Muscle of arm (tissue), 14 donors: ENCODE measurements at places on chromosomes 7 and 10.

DNA sequence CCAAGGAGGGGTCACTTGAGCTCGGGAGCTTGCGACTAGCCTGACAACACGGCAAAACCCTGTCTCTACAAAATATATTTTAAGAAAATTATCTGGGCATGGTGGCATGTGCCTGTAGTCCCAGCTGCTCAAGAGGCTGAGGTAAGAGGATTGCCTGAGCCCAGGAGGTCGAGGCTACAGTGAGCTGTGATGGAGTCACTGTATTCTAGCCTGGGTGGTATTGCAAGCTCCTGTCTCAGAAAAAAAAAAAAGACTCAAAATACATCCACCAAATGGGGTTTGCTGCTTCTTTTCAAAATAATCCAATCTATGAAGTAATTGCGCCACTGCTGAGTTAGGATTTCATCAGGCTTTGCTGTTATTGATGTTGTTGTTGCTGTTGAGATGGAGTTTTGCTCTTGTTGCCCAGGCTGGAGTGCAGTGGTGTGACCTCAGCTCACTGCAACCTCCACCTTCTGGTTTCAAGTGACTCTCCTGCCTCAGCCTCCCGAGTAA, 11.1 kb upstream of the VIM start:
- no peak for DNase-seq

GRCh38 chr10:71244431-71245419, 32.4 kb downstream of the UNC5B start:
- peak; percentile 89 for DNase-seq

GRCh38 chr7:30433082-30433481, 45.5 kb downstream of the NOD1 start:
- DNase-seq: peak; percentile 66

DNA sequence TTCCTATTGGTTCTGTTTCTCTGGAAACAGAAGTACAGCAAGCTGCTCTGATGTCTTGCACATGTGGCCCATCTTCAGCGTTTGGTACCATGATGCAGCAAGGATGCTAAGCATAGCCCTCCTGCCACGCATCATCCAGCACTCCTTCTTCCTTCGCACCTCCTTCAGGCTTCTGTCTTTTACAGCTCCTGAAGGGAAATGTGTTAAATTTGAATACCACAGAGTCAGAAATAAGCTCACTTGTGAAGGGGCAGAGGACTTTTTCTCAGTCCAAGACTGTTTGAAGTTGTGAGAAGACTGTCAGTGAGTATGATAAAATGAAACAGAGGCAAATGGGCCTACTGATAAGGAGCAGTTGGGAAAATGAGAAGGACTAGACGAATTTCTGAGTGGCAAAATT, 20.7 kb downstream of the TSPAN13 start:
- no peak for DNase-seq

DNA sequence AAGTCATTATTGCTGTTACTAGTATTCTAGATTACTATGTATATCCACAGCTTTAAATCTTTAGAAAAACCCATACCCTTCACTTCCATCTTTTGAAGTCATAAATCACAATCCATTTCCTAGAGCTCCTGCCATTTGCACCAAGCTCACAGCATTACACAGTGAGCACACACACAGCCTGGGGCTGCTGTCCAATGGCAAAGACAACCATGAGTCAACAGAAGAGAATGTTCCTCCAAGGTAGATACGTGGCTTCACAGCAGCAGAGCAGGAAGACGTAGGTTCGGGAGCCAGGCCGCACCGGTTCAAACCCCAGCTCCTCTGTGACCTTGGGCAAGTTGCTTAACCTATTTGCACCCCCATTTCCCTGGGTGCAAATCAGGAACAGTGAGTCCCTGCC, 234.6 kb downstream of the DIP2C start:
- peak; percentile 20 for DNase-seq

DNA sequence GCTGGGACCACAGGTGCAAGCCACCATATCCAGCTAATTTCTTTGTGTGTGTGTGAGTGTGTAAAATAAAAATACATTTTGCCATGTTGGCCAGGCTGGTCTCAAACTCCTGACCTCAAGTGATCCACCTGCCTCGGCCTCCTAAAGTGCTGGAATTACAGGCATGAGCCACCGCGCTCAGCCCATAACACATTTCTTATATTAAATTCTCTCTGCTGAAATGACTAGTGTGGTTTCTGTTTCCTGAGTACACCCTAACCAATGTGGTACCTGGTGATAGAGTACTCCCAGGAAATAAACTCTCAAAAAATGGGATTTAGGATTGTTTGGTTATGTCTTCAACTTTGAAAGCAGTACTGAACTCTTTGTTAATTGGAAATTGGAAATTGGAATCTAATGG, 19.4 kb upstream of the FHIP2A start:
- no peak for DNase-seq

DNA sequence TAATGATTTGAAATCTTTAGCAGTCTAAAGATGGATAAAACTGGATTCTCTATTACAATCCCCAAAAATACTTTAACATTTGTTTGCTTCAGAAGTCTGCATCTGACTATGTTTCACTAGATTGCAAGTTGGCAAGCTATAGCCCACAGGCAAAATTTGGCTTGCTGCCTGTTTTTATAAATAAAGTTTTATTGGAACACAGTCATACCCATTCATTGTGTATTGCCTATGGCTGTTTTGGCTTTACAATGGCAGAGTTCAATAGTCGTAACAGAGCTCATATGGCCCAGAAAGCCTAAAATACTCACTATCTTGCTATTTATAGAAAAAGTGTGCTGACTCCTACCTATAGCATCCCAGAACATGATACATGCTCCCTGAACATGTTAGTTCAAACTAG, 89.0 kb upstream of the GPR141 start:
- DNase-seq: no peak

DNA sequence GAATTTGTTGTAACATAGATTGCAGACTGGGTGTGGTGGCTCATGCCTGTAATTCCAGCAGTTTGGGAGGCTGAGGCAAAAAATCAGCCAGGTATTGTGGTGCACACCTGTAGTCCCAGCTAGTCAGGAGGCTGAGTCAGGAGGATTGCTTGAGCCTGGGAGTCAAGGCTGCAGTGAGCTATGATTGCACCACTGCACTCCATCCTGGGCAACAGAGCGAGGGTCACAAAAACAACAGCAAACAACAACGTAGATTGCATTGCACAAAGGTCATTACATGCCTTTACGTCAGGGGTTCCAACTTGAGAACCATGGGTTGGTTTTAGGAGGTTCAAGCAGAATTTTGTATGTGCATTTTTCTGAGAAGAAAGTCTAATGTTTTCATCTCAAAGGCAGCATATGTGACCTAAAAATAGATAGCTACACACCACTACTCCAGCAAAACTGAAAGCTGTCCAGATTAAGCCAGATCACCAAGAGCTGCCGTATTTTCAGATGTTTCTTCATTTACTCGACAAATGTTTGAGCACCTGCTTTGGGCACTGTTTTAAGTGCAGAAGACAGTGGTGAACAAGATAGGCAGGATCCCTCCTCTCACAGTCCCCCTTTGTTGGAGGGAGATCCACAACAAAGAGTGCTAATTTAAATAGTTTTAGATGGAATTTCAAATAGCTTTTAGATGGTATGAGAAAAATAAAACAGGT, 28.3 kb upstream of the CYP26C1 start:
- DNase-seq: no peak

- DNase-seq: no peak
Observed at GRCh38 chr7:127532151-127532550, 53.2 kb downstream of the GCC1 start.

GRCh38 chr10:6279540-6280267, 77.0 kb downstream of the PFKFB3 start:
- no peak for DNase-seq

- no peak for DNase-seq
Observed at GRCh38 chr7:31971049-31971667, 99.0 kb downstream of the PDE1C start.

DNA sequence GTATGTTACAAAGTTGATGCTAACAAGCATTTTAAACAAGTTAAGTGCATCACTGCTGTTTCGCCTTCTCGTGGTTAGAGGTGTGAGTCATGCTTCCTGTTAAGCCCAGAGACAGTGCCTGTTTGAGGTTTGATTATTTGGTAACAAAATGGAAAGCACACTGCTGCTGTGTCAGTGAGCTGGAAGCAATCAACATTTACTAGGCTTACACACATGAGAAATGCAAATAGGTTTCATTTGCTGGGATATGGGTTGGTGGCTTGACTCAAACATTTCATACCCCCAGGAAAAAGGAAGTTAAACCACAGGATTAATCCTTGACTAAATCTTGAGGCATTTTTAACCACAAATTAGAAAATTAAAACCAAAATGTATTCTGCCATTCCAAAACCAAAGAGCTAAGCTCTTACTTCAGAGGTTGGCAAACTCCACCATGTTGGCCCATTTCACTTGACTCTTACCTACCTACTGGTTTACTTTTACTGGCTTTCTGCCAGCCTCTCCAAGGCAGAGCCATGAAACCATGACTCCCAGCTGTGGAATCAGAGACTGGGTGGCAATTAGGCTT, 139.2 kb downstream of the ETV1 start:
- no peak for DNase-seq

DNA sequence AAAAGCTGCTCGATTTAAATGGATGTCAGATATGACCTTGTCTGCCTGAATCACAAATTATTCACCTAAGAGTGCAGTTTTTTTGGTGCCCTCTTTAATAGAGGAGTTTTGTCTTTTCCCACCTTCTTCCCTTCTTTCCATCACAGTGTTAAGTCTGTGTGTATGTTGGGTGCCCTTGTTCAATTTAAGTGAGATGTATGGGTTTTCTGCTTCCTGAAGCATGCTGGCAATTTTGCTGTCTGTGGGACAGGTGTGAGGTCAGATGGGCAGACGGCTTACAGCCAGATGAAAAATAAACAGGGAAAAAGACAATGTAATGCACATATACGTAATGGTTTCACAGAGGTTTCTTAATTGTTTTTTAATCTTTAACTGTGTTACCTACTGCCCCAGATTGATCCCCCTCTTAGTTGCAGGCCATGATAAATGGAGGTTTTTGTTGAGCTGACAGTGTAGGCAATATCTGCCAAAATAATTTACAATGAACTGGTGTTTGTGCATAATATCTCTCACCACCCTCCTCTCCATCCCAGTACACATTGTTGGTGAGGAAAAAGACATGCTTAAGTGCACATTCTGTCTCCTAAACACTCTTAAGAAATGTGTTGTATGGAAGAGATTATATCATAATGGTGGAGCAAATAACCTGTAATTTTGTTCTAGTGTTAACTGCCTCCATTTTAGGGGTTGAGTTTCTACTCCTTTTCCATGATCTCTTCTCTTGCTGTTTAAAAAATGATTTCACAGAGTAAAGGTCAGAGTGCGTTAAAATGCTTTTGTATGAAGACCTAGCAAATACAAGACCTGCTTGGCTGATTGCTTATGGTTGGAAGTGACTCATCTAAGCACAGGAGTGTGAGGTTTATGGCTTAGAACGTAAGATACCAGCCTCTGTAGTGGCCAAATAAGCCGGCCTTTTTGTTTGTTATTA, 123.9 kb downstream of the LRRC4 start:
- no peak for DNase-seq

DNA sequence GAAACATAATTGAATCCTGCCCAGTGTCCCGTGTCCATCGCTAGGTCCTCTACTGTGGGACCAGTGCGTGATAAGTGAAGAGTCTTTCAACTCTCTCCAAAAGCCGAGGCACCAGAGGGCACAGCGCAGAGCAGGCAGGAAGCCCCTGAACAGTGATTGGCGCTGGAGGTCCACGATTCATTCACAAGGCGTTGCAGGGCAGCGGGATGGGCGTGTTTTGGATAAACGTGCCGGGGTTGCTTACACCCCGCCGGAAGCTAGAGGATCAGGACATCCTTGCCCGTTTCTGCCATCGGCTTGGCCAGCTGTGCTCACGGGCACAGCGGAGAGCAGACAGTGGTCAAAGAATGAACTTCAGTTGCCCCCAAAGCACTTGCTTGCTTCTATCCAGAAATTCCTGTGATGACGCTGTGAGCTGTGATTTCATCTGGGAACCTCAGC, 86.0 kb upstream of the PFKP start:
- no peak for DNase-seq

DNA sequence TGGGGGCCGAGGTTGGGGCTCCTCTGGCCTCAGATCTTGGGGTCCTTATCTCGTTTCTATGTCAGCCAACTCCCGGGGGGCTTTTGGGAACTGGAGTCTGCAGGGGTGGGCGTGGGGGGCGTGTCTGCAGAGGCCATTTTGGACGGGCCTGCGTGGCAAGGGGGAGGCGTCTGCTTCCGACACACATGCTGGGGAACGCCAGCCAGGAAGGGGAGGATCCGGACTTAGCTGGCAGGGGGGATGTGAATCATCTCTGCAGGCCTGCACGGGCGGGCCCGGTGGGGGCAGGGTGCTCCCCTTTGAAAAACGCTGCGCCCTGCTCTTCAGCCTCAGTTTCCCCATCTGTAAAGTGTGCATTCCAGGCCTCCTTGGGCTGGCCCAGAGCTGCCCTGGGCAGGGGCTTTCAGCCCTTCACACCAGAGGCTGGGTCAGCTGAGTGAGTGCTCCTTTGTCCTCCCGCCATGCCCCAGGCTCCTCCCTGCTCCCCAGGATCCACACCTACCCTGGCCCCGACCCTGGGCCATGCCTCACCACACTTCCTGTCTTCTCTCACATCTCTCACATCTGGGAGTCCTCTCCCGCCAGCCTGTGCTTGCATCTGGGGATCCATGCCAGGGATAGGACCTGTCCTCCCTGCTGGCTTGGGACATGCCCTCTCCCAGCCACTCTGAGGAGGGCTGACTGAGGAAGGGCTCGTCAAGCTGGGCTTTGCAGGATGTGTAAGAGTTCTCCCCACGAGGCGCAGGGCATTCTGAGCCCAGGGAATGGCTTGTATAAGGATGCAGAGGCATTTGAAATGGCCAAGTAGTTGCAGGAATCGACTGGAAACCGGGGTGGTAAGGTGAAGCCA, 172.6 kb upstream of the TNRC18 start:
- DNase-seq: peak; percentile 95

DNA sequence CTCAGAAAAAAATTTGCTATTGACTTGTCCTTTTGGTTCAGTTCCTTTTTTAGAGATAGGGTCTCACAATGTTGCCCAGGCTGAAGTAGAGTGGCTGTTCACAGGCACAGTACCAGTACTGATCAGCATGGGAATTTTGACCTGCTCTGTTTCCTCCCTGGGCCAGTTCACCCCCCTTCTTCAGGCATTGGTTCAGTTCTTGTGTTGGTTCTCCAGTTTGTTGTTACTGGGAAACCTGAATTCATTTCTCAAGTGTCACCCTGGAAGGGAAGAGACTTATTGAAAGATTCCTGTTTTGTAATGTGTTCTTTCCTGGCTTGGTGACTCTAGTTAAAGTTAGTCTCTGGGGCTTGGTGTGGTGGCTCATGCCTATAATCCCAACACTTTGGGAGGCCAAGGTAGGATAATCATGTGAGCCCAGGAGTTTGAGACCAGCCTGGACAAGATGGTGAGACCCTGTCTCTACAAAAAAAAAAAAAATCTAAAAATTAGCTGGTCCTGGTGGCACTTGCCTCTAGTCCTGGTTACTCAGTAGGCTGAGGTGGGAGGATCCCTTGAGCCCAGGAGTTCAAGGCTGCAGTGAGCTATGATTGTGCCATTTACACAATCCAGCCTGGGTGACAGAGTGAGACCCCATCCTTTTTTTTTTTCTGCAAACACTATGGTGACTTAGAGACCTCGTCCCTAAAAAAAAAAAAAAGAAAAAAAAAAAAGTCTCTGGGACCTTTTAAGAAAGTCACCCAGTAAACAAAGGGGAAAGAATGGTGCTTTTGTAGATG, 52.7 kb downstream of the CNNM2 start:
- DNase-seq: no peak

GRCh38 chr10:109914966-109915365, 8.3 kb downstream of the XPNPEP1 start:
- DNase-seq: no peak
